Amniotic epithelial cell (primary cell): ENCODE measurements at places on chromosomes 13 and 19.
A peak's percentile ranks its signal among the peaks of the same experiment; 100 is the strongest.

DNA sequence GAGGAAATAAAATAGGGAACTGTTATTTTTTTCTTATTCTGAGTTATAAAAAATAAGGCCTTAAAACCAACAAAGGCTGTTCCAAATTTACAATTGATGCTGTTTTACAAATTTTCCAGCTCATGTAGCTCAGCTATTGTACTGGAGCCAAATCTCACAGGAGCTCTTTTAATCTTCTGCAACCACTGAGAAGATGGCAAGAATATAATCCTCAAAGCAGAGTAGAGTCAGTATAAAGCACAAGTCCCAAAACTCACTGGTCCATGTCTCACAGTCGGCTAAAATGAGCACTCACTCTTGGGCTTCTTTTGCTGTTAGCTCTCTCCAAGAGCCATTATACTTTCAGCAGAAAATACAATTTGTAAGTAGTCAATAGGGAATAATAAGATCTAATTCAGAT is 1074.4 kb upstream of the PRR20A start:
- no peak for DNase-seq

- peak; percentile 84 for DNase-seq
Observed at GRCh38 chr19:15323496-15324235, 8.7 kb downstream of the BRD4 start.

DNA sequence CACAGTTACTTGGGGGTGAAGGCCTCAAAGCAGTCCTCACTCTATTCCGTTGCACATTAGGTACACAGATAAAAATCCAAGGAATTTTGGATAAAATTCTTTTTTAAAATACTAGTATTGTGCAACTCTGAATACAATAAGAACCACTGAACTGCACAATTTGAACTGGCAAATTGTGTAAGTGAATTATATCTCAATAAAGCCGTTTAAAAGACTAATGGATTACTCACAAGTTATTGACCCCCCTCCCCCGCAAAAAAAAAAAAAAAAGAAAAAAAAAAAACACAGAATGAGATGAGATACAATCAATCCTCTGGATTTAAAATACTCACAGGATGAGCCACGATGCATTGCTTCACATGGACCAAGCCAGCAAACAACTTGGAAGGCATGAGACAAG is 86.4 kb downstream of the CRYL1 start:
- DNase-seq, result no peak

GRCh38 chr19:47618771-47619170 is 9.8 kb downstream of the BICRA start:
- no peak for DNase-seq

- no peak for DNase-seq
Observed at GRCh38 chr13:112768795-112769481, 79.1 kb downstream of the ATP11A start.

- DNase-seq, result no peak
Observed at GRCh38 chr19:13208672-13209483, 58.7 kb downstream of the IER2 start.

- no peak for DNase-seq
Observed at GRCh38 chr13:100300708-100301107, 211.8 kb downstream of the PCCA start.

DNA sequence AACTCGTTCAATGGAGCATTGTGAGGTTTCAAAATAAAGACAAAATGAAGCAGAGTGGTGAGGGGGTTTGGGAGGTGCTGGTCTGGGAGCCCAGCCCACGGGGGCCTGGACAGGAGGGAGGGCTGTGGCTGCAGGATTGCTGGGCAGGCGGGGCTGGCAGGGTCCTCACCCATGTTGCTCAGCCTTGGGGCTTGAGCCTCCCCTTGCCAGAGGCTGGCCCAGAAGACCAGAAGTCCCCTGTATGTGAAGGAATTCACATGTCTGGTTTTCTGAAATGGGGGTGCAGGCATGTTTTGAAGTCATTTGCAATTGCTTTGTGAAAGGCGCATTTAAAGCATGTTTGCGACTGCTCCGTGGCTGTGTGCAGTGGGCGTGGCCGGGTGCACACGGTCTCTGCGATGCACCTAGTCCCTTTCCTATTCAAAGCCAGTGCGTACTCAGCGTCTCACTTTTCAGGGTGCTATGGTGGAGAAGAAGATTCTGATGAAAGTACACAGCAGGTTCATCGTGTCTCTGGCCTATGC is 2.3 kb downstream of the GRK1 start:
- DNase-seq, result no peak

- DNase-seq, result no peak
Observed at GRCh38 chr19:31519908-31520307, 170.7 kb upstream of the TSHZ3 start.

DNA sequence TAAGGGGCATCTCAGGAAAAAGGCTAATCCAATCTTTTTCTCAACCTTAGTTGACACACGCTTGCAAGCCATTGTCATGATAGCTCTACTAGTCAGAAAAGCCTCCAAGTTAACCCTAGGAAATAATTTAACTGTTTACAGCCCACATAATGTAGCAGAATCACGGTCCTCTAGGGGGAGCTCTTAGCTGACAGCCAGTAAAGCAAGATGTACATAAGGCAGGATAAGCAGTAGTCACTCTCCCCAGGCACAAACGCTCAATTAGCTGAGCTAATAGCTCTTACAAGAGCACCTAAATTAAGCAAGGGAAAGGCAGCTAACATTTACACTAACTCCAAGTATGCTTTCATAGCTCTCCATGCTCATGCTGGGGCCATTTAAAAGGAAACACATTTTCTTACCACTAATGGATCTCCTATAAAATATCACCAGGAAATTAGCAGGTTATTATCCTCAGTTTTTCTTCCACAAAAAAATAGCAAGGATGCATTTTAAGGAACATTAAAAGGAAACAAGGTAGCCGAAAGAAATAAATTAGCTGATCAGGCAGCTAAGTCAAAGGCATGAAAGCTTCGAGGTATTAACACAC is 33.7 kb upstream of the ZSCAN5A start:
- peak; percentile 12 for DNase-seq

DNA sequence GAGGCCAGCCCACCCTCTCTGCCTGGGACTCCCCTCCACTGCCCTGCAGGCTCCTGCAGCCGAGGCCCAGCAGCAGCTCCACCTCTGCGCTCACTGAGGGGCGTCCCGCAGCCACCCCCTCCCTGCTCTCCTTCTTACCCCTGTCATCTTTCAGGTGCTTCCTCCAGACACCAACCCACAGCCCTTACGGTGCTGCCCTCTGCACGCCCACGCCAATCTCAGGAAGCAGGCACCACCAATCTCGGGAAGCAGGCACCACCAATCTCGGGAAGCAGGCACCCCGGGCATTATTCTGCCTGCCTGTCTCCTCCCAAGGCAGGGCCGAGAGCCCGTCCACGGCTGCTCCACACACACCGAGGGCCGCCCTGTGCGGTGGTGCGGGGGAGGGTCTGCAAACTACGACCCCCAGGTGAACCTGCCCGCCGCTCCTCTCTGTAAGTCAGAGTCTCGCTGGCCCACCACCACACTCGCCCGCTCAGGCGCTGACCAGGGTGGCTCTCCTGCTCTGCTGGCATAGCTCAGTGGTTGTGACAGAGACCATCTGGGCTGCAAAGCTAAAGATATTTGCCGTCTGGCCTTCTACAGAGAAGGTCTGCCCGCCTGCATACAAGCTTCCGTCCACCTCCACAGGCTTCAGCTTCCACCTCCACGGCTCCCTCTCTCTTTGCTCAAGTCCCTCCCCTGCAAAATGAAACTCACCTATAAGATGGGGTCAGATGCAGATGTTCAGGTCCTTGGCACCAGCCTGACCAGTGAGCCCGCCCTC is 2.9 kb downstream of the LSM7 start:
- DNase-seq, result no peak

GRCh38 chr19:15231271-15231670 is 977 bp downstream of the EPHX3 start:
- no peak for DNase-seq

DNA sequence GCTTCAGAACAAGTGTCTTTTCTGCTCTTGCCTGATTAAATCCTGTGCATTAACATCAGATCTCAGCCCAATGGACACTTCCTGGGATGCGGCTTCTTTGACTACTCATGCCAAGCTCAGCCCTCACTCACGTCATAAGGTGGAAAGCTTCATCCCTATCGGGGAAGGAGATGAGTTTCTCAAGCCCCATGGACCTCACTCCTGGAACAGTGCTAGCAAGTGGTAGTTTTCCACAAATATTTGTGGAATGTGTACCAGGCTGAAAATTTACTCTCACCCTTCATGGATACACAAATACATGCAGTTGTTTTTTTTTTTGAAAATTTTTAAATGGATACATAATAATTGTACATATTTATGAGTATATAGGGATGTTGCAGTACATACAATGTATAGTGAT is 34.6 kb upstream of the FARP1 start:
- peak; percentile 59 for DNase-seq

DNA sequence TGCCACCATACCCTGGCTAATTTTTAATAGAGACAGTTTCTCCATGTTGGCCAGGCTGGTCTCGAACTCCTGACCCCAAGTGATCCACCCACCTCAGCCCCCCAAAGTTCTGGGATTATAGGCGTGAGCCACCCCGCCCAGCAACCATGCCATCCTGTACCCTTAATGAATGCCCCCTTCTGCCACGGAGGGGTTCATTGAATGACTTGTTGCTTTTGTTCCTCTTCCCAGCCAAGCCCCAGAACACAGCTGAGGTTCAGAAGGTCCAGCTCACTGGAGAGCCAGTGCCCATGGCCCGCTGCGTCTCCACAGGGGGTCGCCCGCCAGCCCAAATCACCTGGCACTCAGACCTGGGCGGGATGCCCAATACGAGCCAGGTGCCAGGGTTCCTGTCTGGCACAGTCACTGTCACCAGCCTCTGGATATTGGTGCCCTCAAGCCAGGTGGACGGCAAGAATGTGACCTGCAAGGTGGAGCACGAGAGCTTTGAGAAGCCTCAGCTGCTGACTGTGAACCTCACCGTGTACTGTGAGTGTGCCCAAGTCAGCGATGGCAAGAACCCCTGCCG is 6.0 kb downstream of the PVR start:
- no peak for DNase-seq

GRCh38 chr19:50659318-50660087 is 10.3 kb downstream of the C19orf81 start:
- no peak for DNase-seq

DNA sequence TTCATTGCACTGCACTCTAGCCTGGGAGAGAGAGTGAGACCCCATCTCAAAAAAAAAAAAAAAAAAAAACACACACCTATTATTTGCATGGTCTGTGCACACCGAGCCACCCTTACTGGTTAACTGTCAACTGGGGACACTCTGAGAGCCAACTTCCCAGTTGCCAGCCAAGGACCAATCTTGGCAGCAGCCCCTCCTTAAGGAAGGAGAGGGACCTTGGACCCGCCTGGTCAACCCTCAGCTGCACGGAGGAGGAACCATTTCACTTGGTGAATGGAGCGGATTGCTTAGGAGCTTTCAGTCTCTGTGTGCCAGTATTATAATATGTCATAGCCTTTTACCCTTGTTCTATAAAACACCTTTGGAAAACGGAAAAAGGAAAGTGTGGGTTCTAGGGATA is 24.9 kb downstream of the MICOS13 start:
- DNase-seq, result no peak

- DNase-seq, result no peak
Observed at GRCh38 chr13:61410266-61410665, 5.4 kb downstream of the PCDH20 start.

- DNase-seq, result peak; percentile 92
Observed at GRCh38 chr19:36573020-36573894, at the start of gene ZNF529. Gene ZNF529 (minus strand): TSS chr19:36573292. CDS start chr19:36572346, 946 bp downstream.

DNA sequence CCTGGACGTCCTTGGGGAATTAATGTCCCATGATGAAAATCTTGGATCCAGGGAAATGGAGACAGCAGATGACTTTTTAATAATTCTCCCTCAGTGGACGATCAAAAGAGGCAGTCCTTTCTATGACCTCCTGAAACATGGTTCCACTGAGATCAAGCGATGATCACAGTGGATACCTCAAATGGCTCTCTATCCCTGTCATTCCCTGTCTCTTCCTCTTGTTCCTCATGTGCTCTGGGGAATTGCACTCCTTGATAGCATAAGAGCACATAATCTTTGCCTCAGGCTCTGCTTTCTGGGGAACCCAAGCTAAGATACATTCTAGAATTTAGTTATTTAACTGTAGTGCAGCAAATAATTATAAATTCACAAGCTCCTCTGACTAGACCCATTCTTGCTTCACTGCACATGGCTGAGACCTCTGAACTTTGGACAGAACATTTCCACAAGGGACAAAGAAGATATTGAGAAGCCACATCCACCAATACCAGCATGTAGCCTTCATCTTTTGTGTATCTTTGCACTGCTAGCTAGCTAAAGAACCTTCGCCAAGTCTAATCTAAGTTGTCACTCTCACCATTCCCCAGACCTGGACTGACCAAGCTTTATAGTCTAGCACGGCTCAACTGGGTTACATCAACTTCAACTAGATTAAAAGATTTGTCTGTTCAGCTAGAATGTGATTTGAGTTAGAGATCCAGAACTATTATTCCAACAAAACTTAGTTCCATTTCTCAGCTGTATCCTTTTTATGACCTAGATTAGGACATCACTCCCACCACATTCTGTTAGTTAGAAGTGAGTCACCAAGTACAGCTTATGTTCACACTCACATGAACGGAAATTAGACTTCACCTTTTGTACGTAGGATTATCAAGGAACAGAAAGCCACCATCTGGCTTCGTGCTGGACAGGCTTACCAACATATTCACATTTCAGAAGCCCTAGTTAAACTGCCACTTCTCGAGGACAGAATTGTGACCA is 142.7 kb downstream of the SUCLA2 start:
- peak; percentile 55 for DNase-seq

GRCh38 chr13:67086260-67086659 is 143.9 kb downstream of the PCDH9 start:
- no peak for DNase-seq

DNA sequence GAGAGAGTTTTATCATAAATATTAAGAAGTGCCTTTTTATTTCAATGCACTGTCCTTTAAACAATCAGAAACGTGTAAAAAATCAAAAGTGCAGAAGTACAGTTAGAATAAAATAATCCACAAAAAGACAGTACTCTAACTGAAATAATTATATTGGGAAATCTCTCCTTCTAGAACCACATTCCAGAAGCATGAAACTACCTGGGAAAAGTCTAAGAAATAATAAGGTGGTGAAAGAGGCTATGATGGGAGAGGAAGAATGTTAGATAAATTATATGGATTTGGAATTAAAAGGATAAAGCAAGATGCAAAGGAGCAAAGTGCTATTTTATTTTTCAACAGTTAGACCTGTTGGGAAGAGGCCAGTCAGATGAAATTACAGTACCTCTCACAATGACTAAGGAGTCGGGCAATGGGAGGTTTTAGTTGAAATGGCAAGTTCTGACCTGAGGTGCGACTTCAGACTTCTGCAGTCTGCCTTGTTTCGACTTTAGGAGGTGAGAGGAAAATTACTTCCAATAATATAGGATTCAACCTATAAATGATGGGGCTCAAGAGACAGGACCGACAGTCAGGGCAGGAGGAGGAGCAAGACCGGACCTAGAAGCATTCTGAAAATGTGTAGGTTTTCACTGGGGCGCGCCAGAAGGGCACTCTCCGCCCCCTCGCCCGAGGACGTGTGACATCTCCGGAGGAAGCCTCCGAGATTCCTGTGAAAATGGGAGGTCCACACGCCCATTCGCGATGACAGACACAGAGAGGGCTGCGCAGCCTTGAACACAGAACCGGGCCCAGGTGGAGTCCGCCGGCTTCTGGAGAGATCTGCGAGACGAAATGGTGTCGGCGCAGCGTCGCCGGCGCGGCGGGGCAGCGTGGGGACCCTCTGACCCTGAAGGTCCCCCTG is 717 bp downstream of the SPRYD7 start:
- peak; percentile 60 for DNase-seq

GRCh38 chr13:36067746-36068381 is 63.3 kb downstream of the DCLK1 start:
- DNase-seq, result no peak
